ENCODE measurements at places on chromosomes 12 and 14.

GRCh38 chr14:22478670-22479069 lies 110.4 kb downstream of the DAD1 start:
- no peak for DNase-seq

DNA sequence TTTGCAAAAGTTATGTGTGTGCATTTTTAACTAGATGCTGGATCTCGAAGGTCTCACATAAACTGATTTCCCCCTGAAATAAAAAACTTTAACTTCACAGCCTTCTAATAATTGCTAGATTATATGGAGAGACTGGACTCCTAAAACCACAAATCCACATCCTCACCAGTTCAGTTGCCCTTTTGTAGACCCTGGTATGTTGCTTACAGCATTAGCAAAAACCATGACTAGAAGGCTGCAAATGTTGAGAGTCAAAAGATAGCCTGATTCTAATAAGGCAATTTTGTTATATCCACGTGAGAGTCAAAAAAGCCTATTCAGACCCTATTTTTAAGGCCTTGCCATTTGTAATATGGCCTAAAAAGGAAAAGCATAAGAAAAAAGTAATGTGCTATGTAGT lies 37.4 kb downstream of the RASSF8 start:
- no peak for DNase-seq

DNA sequence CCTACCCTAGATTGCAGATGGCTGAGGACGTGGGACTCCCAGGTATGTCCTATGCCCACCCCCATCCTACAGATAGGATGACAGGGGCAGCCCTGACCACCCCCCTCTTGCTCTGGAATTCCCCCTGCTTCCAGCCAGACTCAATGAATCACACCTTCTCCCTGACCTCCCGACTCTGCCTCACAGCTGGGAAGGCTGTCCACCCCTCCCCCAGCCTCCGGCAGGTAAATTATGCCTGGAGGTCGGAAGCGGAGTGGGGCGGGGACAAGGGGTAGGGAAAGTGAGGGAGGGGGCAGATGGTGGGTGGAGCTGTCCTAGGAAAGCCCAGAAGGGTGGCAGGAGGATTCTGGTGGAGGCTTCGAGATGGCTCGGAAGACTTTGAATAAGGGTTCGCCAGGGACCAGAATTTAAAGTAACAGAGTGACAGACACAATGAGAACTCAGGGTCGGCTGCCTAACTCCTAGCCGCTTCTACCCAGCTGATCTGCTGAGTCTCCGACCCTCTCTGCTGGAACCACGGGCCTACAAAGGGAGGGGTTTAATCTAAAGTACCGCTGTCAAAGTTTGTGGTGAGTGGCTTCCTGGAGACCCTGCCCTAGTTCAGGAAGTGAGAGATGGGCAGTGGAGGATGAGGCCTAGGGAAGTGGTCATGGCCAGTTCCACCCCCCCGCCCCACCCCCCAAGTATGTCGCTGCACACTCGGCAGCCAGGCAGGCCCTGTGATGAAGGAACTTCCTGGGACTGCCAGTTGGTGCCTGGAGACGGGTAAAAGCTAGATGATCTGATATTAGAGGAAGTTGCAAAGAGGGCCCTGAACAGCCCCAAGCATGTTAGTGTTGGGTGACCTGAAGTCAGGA lies 4.2 kb downstream of the PLEKHG3 start:
- DNase-seq, result no peak

- DNase-seq, result no peak
Observed at GRCh38 chr12:43112101-43112920, 439.7 kb downstream of the ADAMTS20 start.

DNA sequence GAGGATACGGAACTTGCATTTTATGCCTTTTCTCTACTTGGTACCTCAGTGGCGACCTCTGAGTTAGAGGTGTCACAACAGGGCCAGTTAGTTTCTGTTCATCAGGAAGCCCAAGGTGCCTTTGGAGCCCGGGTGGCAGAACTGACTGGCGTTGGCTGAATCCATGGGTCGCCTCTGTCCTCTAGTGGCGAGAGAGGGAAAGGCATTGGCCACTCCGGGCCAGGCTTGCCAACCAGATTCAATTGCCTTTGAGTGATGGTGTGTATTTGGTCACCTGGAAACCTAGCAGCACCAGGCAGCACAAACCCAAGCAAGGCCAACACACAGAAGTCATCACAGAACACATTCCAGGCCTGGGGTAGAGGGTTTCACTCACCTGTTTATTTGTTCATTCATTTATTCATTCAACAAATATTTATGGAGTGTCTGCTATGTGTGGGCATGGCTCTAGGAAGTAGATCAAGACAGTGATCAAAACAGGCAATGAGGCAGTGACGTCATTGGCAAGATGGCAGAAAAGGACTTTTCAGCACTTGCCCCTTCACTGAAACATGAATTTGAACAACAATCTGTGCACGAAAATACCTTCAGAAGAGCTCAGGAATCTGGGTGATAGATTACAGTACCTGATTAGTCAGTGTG lies 40.5 kb upstream of the KCNA5 start:
- DNase-seq, result peak; percentile 90

GRCh38 chr12:54358191-54358944 lies 5.9 kb downstream of the GPR84 start:
- peak; percentile 87 for DNase-seq

DNA sequence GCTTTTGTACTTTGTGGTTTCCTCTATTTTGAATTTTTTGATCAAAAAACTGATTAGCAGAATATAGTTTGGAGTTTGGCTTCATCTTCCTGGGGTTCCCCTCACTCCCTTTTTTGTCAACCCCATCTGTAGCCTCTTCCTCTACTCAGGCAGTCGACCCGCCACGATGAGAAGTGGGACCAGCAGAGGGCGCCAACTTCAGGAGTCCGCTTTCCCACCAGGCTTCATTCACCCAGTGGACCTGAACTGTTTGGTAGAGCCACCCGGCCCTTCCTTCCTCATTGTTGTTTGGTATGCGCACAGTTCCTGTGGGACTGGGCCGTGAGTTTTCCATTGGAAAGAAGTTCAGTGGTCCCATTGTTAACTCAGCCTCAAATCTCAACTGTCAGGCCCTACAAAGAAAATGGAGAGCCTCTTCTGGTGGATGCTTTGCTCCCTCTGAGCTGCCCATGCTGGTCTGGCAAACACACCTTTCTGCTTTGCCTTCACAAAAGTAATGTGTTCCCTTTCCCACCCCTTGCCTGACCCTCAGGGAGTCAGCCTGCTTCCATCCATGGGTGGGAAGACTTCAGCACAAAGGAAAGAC lies 21.7 kb downstream of the TMBIM6 start:
- peak; percentile 42 for DNase-seq

GRCh38 chr14:55297611-55298499 lies 26.6 kb downstream of the FBXO34 start:
- no peak for DNase-seq

DNA sequence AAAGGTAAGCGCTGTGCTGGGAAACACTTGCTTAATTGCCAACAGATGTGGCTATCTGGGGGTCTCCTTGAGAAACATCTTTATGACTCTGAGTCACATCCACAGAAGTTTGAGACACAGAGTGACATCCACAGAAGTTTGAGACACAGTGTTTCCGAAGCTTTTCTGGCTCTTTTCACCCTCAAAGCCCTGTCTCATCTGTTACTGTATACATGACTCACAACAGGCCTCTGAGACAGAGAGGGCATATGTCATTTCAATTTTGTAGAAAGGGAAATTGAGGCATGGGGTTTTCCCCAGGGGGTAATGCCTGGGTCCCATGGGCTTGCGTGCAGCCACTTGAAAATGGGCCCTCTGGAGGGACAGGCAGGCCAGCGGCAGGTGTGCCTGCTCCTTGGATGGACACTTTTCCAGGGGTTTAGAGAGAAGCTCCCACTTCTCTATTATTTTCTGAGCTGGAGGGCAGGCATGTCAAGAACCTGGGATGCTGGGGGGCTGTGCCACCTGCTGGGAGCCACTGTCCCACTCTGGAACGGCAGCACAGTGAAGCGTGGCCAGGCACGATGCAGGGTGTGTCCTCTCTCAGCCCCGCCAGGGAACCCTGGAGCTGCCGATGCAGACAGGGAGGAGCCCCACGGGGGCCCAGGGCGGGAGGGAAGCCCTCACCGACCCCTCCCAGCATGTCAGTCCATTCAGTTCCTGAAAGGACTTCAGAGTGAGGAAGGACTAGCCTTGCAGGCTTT lies 111.3 kb upstream of the FKBP4 start:
- DNase-seq, result no peak

- no peak for DNase-seq
Observed at GRCh38 chr12:23535441-23535840, 414.0 kb downstream of the SOX5 start.

GRCh38 chr14:62315631-62316030 lies 553.4 kb downstream of the SNAPC1 start:
- DNase-seq, result no peak

DNA sequence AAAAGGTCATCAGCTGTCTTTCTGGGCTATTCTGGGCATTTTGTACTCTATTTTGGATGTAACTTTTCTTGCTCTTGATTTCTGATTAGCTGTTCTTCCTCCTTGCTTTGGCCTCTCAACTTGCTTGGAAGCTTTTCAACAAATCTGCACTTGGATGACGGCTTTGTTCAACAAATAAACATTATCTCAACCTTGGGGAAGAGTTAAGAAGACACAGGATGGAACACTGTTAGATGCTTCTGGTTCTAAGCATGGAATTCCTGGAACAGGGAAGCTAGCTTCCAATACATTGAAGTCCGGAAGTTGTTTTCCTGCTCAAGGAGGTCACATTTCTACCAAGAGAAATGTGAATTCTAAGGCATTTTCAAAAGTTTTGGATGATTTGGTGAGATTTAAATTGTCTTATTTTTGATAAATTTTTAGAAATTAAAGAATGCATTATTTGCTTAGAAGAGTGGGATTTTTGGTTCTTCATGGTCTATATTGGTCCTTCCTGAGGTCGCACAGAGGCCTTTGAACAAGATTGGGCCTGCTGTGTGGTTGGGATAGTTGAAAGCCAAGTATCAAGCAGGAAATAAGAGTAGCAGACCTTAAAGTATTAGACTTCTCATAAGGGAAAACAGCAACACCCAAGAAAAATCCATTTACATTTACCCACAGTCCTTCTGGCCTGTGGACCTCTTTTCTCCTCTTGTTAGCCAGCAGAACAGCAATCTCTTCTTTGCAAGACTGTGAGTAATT lies 59.2 kb downstream of the PPFIBP1 start:
- DNase-seq, result no peak

- DNase-seq, result no peak
Observed at GRCh38 chr12:93743229-93743998, 66.2 kb downstream of the CRADD start.

DNA sequence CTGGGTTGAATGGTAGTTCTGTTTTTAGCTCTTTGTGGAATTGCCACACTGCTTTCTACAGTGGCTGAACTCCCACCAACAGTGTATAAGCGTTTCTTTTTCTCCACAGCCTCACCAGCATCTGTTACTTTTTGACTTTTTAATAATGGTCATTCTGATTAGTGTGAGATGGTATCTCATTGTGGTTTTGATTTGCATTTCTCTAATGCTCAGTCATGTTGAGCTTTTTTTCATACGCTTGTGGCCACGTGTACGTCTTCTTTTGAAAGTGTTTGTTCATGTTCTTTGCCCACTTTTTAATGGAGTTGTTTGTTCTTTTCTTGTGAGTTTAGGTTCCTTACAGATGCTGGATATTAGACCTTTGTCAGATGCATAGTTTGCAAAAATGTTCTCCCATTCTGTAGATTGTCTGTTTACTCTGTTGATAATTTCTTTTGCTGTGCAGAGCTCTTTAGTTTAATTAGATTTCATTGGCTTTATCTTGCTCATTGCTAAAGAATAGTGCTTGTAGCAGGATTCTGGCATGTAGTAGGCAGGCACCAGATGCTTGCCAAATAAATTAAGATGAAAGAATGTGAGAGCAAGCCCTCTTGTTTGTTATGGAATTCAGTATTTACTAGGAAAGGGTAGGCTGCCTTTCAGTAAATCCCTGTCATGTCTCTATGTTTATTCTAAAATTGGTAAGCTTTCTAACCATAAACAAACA lies 86.8 kb downstream of the PDE3A start:
- DNase-seq, result no peak

GRCh38 chr12:116600959-116601918 lies 42.1 kb downstream of the MAP1LC3B2 start:
- DNase-seq, result no peak

GRCh38 chr14:77979666-77980351 lies 179.9 kb downstream of the ADCK1 start:
- no peak for DNase-seq

- no peak for DNase-seq
Observed at GRCh38 chr14:105418269-105419194, 1.1 kb upstream of the MTA1 start.

GRCh38 chr12:1801303-1801975 lies 18.9 kb upstream of the LRTM2 start:
- DNase-seq, result peak; percentile 28

- no peak for DNase-seq
Observed at GRCh38 chr12:122106843-122107242, 28.3 kb downstream of the MLXIP start.

All from cerebellum (tissue), 4 donors.